Adrenal gland (tissue), 19 donors: ENCODE measurements at places on chromosomes 6 and 20. TPM values are rescaled to one million over a fixed set of nuclear protein-coding genes. Genes with fewer than 3 reads are reported as not detected.

- H3K4me1 ChIP-seq: no peaks in the 10 kb centered on the region
- H3K27me3 ChIP-seq: no peaks in the 10 kb centered on the region
- no peak overlapping the region for H3K4me3 ChIP-seq
Measured at GRCh38 chr20:43448748-43449535, 8.8 kb upstream of the SRSF6 start.

DNA sequence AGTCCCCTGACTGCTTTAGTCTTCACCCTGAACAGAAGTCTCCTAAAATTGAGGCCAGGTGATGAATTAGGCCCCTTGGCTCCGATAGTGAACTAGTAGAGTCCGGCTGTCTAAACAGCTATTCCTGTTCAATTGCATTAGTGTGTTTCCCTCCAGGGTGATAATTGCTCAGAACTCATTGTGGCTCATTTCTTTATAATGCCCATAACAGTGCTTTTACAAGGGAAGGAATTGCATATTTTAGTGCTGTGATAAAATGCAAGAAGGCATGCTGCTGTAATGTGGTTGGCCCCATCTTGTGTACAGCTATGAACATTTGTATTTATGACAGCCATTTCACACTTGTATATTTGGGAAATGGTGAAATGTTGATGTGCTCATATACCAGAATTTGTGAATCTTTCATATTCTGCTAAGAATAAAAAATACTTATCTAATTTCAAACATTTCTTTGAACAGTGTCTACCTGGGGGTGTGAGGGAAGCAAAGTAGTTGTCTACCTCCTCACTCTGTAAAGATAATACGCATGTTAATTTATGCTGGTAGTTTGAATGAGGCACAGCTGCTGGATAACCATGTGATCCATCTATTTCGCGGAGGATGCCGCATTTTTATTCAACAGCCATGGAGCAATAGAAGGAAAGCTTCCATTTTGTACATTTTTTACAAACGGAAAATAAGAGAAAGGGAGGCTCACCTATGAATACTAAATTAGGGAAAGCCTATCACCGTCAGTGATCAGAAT, 451.4 kb downstream of the NKAIN2 start:
- no peak overlapping the region for H3K4me3 ChIP-seq
- no peak for DNase-seq
- H3K27me3 ChIP-seq: no peaks in the 10 kb centered on the region
- no peak overlapping the region for H3K27ac ChIP-seq
- no peaks in the 10 kb centered on the region for H3K36me3 ChIP-seq

DNA sequence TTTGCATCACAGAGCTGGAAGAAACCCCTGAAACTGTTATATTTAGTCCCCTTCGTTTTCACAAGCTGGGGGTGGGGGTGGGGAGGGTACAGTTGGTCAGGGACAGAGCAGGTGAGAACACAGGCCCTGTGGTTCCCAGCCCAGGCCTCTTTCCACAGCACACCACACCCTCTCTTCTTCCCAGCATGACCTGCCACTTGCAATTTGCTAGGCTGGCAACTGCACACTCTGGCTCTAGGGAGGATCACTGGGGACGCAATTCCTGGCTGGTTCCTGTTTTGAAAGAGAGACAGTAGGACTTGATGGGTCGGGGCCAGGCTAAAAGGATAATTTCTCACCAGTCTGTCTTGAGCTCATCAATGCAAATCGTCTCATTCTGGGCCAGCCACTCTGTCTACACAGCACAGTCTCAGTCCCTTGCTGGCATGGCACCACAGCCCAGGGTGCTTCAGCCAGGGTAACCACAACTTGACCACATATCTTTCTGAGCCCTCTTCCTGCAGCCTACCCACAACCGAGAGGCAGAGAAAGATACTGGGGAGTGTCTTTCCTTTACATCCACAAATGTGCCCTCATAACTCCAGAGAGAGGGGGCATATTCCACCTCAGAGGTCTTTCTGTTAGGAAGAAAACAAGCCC, 41.7 kb upstream of the EMILIN3 start:
- no peaks in the 10 kb centered on the region for H3K36me3 ChIP-seq
- H3K4me3 ChIP-seq: no peak overlapping the region
- no peak overlapping the region for H3K27ac ChIP-seq
- DNase-seq: no peak
- no peaks in the 10 kb centered on the region for H3K27me3 ChIP-seq
- H3K4me1 ChIP-seq: no peaks in the 10 kb centered on the region

GRCh38 chr20:63619505-63619904, 7.4 kb downstream of the GMEB2 start:
- no peaks in the 10 kb centered on the region for H3K27me3 ChIP-seq
- DNase-seq: no peak
- H3K27ac ChIP-seq: no peak overlapping the region
- peaks cover 8% of the 10 kb centered on the region for H3K4me1 ChIP-seq
- peaks cover 26% of the 10 kb centered on the region for H3K36me3 ChIP-seq

DNA sequence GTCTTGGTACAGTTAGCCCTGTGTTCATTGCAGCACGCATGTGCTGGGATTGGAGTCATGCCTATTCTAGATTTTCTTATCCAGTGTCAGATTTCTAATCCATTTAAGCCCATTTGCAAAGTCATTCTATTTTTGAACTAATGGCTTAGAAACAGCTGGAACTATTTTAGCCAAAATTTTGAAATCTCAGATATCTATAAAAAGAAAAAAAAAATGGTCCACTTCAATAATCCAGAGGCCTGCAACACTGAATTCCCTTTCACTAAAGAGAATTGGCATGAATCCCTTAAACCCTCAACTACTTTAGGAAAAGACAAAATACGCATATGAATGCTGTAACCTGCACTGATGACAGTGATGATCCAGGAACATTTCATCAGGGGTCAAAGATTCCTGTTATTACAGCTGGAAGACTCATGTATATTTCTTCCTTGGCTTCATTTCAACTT, 1.5 kb downstream of the COL21A1 start:
- no peaks in the 10 kb centered on the region for H3K36me3 ChIP-seq
- no peak overlapping the region for H3K27ac ChIP-seq
- peaks cover 10% of the 10 kb centered on the region for H3K4me1 ChIP-seq
- DNase-seq: no peak
- H3K4me3 ChIP-seq: no peak overlapping the region
- no peaks in the 10 kb centered on the region for H3K27me3 ChIP-seq

DNA sequence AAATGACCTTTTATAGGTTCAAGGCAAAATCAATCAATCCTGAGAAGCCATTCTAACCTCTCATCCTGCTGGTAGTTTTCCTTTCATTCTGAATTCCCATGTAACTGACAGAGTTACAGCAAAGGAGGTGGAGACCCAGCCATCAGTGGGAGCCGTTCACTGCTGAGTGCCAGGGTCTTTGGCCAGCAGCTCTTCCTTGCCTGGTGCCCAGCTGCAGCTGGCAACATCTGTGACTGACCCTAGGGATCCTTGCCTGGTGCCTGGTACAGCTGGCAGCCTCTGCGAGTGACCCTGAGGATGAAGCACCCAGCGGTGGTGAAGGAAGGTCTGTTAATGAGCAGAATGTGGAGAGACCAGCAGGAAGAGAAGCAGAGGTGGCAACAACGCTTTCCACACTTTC, 314.6 kb downstream of the THBS2 start:
- H3K27me3 ChIP-seq: no peaks in the 10 kb centered on the region
- no peaks in the 10 kb centered on the region for H3K4me1 ChIP-seq
- DNase-seq: no peak
- H3K36me3 ChIP-seq: no peaks in the 10 kb centered on the region
- H3K4me3 ChIP-seq: no peak overlapping the region

DNA sequence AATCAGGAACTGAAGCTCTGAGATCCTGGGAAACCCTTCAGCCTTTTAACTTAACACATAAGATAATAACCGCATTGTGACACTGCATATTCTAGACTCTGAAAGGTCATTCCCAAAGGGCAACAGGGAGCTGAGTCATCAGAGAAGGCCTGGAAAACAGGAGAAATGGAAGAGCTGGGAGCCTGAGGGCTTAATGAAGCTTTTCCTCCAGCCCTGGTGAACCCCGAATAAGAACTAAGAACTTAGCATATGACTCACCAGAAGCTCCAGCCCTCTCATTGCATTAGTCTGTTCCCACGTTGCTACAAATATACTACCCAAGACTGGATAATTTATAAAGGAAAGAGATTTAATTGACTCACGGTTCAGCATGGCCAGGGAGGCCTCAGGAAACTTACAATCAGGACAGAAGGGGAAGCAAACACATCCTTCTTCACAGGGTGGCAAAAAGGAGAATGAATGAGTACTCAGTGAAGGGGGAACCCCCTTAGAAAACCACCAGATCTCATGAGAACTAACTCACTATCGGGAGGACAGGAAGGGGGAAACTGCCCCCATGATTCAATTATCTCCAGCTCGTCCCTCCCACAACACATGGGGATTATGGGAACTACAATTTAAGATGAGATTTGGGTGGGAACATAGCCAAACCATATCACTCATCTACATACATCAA, 648.5 kb downstream of the TFAP2A start:
- no peak overlapping the region for H3K4me3 ChIP-seq
- DNase-seq: no peak
- no peaks in the 10 kb centered on the region for H3K27me3 ChIP-seq
- H3K27ac ChIP-seq: no peak overlapping the region
- no peaks in the 10 kb centered on the region for H3K4me1 ChIP-seq

GRCh38 chr6:163367497-163368183, 46.9 kb upstream of the QKI start:
- DNase-seq: no peak
- no peaks in the 10 kb centered on the region for H3K4me1 ChIP-seq
- H3K27ac ChIP-seq: no peak overlapping the region

DNA sequence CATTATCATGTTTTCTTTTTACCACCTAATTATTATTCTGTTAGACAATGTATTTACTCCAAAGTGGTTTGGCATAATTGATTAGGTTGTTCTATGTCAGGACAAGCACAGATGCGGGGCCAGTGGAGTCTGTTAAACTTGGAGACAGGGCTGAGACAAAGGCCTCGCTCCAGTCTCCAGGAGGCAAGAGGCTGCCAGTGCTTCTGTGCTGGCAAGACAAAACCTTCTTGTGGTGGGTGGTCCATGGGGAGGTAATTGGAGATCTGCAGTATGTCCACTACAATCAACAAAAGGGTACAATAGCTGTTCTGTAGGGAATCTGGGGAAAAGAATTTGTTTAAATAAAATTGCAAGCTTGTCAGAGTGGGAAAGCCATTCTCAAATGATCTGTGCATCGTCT, 677.2 kb upstream of the SLC35B3 start:
- no peak overlapping the region for H3K4me3 ChIP-seq
- no peaks in the 10 kb centered on the region for H3K27me3 ChIP-seq
- H3K4me1 ChIP-seq: no peaks in the 10 kb centered on the region
- no peaks in the 10 kb centered on the region for H3K36me3 ChIP-seq
- H3K27ac ChIP-seq: no peak overlapping the region

DNA sequence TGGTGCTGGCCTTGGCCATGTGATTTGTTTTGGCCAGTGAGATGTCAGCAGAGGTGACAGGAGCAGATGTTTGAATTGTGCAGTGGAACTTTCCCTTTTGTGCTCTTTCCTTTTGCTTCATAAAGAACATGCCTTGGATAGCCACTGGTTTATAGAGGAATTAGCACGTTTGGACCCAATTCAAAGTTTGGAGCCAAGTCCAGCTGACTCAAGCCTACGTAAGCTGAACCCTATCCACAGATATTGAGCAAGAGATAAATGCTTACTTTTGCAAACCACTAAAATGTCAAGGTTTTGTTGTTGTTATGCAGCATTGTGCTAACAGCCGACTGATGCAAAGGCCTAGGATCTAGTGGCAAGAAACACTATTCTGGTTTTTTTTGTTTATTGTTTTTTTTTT, 230.9 kb upstream of the CITED2 start:
- H3K4me1 ChIP-seq: no peaks in the 10 kb centered on the region
- H3K4me3 ChIP-seq: no peak overlapping the region
- H3K27me3 ChIP-seq: no peaks in the 10 kb centered on the region
- H3K36me3 ChIP-seq: no peaks in the 10 kb centered on the region

DNA sequence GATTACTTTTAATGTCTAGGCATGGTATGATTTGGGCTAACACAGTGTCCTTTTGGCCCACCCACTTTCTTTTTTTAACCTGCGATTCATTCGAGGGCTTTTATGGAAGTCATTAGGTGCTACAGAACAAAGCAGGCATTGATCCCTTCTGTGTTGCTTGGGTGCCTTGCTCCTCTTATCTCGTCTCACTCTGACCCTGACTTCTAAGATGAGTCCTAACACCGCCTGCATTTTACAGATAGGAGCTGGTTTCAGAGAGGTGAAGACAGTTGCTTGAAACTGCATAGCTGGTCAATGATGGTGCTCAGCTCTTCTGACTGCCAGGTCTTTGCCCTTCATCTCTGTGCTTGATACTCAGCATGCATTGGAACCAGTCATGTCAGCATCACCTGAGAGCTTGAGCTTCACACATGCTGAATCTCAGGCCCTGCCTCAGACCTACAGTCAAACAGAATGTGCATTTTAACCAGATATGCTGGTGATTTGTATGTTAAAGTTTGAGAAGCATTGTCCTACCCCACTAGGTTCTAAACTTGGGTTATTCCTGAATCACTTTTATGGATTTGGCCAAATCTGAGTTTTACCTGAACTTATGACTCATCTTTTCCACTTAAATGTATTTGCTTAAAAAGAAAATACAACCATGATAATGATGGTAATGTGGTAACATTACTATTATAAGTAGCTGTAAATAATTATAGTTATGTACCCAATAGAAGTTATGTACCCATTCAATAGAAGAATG, 142.3 kb downstream of the PLCB4 start:
- DNase-seq: no peak
- no peaks in the 10 kb centered on the region for H3K4me1 ChIP-seq
- H3K27me3 ChIP-seq: no peaks in the 10 kb centered on the region
- H3K36me3 ChIP-seq: no peaks in the 10 kb centered on the region
- H3K4me3 ChIP-seq: no peak overlapping the region

DNA sequence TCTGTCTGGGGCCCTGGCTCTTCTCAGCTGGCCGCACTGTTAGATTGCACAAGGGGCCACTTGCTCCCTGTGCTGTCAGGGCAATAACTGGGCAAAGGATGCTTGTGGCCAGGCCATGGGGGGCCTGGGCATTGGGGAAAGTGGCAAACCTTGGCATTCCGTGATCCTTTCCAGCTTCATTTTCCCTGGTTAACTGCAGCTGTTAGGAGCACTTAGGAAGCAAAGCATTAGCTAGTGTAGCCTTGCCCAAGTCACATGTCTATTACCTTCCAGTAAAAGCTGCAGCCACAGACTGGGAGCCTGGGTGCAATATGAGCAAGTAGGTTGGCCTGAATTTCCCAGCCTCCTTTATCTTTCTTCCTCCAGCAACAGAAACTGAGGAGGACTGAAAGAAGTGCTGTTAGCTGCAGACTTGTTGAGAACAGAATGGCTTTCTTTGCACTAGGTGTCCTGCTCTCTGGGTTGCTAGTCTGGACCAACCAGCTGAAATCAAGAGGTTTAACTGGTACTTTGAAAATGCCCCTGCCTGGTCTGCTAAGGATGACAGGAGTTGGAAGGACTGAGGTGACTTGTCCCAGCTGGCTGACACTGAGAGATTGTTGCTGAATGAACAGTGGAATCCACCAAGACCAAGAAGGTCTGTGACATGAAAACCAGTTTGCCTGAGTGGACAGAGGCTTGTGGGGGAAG, 312.3 kb upstream of the SUPT3H start:
- H3K4me1 ChIP-seq: no peaks in the 10 kb centered on the region
- no peaks in the 10 kb centered on the region for H3K27me3 ChIP-seq
- no peak for DNase-seq
- no peaks in the 10 kb centered on the region for H3K36me3 ChIP-seq
- H3K4me3 ChIP-seq: no peak overlapping the region

- H3K4me1 ChIP-seq: peaks cover 14% of the 10 kb centered on the region
- no peaks in the 10 kb centered on the region for H3K36me3 ChIP-seq
- no peaks in the 10 kb centered on the region for H3K27me3 ChIP-seq
Measured at GRCh38 chr20:50315586-50316551, 125.2 kb downstream of the CEBPB start.

The RALGAPA2 gene
- 32.0 TPM for total RNA-seq

The PAK5 gene
- 1.4 TPM for total RNA-seq
